ENCODE measurements at places on chromosomes 2 and 18. TPM values are rescaled to one million over a fixed set of nuclear protein-coding genes. Genes with fewer than 3 reads are reported as not detected.

- peak; percentile 45 for DNase-seq
These were observed 21.2 kb upstream of the NAB1 start for GRCh38 chr2:190627448-190628412.

- no peak for DNase-seq
These were observed 2.9 kb downstream of the CEP68 start for GRCh38 chr2:65059071-65059470.

- no peak for DNase-seq
These were observed 2.7 kb upstream of the CDKL4 start for GRCh38 chr2:39246382-39246980.

ABCG5 gene
- total RNA-seq, result 0.14 TPM
